ENCODE measurements at places on chromosomes 6 and 20. TPM values are rescaled to one million over a fixed set of nuclear protein-coding genes. Genes with fewer than 3 reads are reported as not detected.

GRCh38 chr6:13715444-13715883 lies 3.8 kb upstream of the RANBP9 start:
- DNase-seq = no peak

DNA sequence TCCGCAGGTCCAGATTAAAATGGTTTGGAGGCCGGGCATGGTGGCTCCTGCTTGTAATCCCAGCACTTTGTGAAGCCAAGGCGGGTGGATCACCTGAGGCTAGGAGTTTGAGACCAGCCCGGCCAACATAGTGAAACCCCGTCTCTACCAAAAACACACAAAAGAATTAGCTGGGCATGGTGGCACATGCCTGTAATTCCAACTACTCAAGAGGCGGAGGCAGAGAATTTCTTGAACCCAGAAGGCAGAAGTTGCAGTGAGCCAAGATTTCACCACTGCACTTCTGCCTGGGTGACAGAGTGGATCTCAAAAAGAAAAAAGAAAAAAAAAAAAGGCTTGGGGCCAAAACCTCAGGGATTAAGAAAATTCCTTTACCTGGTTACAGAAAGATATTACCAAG lies 30.5 kb downstream of the C6orf15 start:
- DNase-seq = no peak

DNA sequence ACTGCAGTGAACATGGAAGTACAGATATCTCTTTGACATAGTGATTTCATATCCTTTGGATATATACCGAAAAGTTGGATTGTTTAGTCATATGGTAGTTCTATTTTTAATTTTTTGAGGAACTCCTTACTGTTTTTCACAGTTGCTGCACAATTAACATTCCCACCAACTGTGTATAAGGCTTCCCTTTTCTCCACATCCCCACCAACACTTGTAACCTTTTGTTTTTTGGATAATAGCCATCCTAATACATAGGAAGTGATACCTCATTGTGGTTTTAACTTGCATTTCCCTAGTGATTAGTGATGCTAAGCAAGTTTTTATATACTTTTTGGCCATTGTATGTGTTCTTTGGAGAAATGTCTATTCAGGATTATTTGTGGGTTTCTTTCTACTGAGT lies 45.1 kb upstream of the TENT5A start:
- no peak for DNase-seq

DNA sequence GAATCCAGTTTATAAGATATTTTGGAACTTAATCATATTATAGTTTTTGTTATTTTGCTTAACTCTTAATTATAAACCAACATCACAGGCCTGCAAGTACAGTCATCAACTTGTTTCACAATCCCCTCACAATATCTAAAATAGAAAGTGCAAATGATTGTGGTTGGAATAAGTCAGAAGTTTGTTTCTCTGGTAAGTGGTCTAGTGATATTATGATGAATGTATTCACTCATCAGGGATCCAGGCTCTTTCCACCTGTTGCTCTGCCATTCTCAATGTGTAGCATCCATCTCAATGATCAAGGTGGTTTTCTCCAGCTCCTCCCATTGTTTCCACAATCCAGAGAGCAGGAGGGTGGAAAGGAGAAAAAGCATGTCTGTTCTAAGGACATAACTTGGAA lies 54.2 kb downstream of the OPN5 start:
- DNase-seq = no peak

- no peak for DNase-seq
Observed at GRCh38 chr6:75882734-75883133, 133.7 kb downstream of the MYO6 start.

DNA sequence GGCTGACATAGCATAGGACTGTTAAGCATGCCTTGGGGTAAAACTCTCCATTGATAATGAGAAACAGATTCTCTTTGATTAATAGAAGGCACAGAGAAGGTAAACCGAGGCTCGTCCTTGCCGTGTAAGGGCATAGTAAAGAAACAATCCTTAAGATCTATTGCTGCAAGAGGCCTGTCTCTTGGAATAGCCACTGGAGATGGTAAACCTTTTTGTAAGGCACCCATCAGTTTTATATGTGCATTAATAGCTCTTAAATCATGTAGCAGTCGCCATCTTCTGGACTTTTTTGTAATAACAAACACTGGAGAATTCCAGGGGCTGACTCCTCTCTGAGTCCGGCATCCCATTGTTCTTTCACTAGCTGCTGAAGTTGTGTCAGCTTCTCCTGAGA lies 8.4 kb upstream of the ABHD12 start:
- DNase-seq = peak; percentile 69

Gene KCNQ2
- total RNA-seq = 92.6 TPM

All from H7 (cell line).